ENCODE measurements at places on chromosomes 6 and 20. TPM values are rescaled to one million over a fixed set of nuclear protein-coding genes. Genes with fewer than 3 reads are reported as not detected.

GRCh38 chr6:155493694-155494143, 38.1 kb upstream of the NOX3 start:
- DNase-seq, result no peak

- DNase-seq, result no peak
Observed at GRCh38 chr6:33740204-33740608, 6.5 kb downstream of the IP6K3 start.

DNA sequence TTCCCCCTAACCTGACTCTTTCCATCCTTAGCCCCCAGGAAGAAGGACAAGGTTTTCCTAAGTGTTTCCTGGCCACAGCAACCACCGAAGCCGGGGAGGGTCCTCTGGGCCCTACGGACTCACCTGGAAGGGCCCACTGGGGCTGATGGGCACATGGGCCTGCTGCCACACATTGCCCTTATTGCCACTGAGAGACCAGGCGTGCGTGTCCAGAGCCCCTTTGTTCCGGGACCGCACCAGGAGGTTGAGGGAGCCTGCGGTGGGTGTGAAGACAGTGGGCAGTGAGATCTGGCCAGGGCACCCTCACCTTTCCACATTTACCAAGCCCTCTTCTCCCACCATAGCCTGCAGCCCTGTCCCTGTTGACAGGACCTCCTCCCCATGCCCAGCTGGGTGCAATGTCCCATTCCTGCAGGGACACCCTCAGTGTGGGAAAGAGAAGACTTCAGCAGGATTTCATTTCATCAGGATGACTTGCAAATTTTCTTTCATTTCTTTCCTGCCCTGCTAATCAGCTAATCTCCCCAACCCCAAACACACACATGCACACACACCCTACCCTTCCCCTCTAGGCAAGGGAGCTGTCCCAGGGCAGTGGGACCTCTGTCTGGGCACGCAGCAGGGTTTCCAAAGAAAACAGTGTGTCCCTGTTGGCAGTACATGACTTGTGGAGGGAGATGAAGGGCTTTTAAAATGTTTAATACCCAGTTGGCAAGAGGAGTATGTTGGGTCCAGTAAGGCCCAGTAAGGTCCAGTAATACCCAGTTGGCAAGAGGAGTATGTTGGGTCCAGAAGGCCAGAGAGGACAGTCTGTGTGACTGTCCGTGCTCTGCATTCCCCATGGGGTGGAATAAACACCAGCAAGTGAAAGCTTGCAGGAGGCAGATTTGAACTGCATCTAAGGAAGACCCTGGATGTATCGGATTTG, 59.0 kb downstream of the MDGA1 start:
- DNase-seq, result no peak

GRCh38 chr6:30325150-30325872, 1.4 kb upstream of the TRIM39 start:
- no peak for DNase-seq

GRCh38 chr6:39104528-39104927, 10.5 kb downstream of the SAYSD1 start:
- no peak for DNase-seq

DNA sequence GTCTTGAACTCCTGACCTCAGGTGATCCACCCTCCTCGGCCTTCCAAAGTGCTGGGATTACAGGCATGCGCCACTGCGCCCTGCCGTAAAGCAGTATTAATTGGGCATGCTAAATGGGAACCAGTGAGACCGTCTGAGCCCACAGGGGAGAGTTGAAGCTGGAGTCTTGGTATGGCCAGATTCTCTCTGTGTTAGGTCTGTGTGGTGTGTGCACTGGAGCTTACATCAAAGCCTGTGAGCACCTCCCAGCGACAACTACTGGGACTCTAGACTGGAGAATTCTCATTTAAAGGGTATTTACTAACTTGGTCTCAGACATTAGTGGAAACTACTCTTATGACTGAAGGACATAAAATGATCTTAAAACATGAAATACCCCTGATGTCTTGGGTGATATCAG, 8.5 kb upstream of the SLC22A2 start:
- DNase-seq, result peak; percentile 87

- no peak for DNase-seq
Observed at GRCh38 chr6:53765270-53765669, 29.5 kb upstream of the LRRC1 start.

GRCh38 chr20:40945754-40946450, 82.7 kb upstream of the TOP1 start:
- no peak for DNase-seq

The OTOR gene
- not detected for total RNA-seq

The ANGPT4 gene
- 0.13 TPM for total RNA-seq

The LY6G6D gene
- not detected for total RNA-seq
